ENCODE measurements at places on chromosomes 16 and 17.

DNA sequence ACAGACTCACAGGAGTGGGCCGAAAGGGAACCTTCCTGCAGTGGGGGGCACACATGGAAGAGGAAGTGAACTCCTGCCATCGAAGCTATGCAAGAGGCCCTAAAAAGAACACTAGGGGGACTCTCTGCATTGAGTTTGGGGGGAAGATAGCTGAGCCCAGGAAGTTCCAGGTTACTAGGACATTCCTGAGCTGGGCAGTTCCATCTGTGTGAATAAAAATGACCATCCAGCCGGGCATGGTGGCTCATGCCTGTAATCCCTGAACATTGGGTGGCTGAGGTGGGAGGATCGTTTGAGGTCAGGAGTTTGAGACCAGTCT, 211.8 kb downstream of the ZNF423 start:
- DNase-seq: no peak

DNA sequence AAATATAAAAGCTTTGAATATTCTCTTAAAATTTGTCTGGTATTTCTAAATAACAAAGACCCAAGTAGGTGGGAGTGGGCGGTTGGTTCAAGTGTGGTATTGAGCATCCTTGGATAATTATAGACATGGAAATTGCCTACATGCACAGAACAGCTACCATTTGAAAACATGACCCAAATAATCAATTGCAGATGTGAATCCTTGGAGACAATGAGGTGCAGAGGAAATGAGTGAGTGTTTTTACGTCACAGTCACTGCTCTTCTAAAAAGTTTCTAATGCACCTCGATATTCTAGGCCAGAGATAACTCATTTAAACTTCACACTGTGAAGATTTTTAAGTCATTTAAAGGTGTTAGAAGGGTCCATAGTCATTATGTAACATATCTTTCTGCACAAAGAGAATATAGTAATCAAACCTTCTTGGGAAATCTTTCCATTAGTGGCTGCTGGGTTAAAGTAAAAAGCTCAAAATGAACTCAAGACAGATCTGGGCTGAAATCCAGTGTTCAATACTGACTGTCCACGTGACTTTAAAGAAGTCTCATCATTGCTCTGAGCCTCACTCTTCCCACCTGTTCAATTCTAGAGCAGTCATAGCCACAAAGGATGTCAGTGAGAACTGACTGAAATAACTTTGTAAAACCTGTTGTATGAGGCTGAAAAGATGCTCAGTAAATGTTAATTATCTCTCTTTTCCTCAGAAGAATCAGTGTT, 144.5 kb downstream of the CDH11 start:
- DNase-seq: no peak

GRCh38 chr17:68482576-68483041, 25.3 kb upstream of the WIPI1 start:
- DNase-seq: no peak

DNA sequence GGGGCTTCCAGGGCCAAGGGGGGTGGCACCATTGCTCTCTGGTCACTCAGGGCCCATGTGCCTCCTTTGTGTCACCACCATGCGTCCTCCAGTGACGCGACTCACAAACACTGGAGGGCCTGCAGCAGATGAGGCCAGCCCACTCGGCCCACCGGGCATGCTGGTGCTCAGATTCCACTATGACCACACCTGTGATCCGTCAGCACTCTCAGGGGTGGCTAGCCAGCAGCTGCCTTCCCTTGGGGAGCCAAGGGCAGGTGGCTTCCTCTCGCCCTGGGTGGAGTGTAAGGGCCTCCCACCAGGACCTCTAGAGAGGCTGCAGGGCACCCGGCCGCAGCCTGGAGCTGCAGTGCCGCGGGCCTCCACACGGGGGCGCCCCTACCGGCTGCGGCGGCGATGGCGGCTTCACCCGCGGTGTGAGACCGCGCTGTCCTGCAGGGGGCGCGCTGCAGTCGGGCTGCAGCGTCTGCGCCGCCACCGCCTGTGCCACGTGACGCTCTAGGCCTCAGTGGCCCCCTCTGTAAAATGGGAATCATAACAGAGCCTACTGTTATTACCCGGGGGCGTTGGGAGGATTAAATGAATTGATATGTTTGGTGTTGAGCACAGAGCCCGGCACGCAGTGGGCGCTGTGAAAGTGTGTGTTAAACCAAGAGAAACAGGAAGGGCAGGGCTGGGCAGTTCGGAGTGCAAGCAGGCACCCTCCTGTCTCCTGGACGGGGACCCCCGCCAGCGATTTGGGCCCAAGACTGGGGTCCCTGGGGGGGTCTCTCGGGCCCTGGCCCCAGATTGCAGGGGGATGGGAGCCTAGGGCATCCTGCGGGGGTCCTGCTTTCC, 192.4 kb upstream of the GSE1 start:
- peak; percentile 33 for DNase-seq

- DNase-seq: no peak
These were observed 268.1 kb downstream of the IRF8 start for GRCh38 chr16:86167061-86167460.

DNA sequence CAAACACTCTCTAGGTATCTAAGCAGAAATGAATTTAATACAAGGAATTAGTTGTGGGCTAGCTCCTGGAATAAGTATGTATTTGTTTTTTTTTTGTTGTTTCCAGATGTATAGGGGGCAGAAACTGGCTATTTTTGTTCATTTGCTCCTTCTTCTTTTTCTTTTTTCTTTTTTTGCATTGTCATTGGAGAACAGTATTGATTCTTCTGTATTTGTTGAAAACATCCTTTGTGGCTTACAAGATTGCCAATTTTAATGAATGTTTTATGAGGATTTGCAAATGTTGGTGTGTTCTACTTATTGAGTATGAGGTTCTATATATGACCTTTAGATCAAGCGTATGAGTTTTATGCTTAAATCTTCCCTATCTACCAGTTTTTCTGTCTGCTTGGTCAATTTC, 5.6 kb upstream of the PCTP start:
- no peak for DNase-seq

DNA sequence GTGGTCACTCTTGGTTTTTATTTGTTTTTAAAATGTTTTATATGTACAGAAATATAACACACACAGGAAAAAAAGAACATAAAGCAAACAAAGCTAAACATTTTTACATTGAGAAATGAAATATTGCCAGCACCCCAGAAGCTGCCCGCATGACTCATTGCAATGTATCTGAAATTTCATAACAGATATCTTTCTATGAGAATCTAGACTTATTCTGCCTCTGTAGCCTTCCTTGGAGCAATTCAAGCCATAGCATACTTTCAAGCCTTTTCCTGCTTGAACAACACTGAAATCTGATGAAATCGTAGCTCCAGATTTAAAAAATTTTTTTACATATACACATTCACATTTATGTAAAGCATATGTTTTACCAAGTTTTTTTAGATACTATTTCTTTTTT, 86.9 kb downstream of the RBBP6 start:
- DNase-seq: no peak

- no peak for DNase-seq
These were observed 1.5 kb downstream of the GRB7 start for GRCh38 chr17:39738983-39739884.

GRCh38 chr16:78485188-78485916, 385.9 kb downstream of the WWOX start:
- no peak for DNase-seq

DNA sequence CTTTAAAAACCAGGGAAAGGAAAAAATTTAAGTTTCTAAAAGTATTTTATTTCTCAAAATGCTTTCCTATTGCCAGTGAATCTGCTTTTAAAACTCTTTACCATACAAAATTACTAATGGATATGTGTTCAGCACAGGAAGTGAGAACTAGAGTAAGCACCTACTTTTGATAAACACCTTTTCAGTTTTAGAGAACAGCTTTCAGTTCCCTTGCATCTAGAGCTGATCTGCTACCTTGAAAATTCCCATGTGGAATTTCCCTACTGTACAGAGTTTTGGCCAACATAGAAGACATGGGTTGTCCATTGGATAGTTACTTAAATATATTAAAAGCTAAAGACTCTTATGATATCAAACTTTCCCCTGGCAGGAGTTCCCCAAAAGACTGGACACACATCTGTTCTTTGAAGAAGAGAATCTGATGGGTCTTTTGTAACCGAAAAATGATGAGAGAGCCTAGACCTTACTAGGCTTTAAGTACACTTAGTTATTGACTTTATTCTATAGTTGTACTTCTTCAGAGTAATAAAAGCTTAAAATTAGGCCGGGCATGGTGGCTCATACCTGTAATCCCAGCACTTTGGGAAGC, 112.1 kb upstream of the CNTNAP4 start:
- DNase-seq: no peak

- DNase-seq: no peak
These were observed 74.5 kb upstream of the C17orf78 start for GRCh38 chr17:37301288-37301687.

DNA sequence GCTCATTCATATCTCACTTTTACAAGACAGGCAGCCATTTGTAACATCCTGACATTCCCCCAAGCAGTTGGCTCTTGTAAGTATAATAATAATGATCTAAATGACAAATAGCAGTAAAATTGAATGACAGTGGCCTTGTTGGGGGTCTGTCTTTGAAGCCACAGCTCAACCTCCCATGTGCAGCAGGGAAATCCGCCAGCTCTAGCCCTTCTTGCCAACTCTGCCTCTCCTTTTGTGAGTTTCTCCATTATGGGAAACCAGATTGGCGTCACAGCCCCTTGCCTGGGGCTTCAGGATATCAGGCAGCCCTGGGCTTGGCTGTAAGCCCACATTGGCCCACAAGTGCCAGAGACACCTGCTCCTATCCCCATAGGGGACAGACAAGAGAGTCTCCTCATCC, 70.4 kb upstream of the CACNG5 start:
- DNase-seq: no peak

- no peak for DNase-seq
These were observed at the start of gene KRT20 for GRCh38 chr17:40884708-40885512. KRT20 (minus strand) TSS chr17:40885242; CDS start chr17:40885185, 57 bp downstream.

- DNase-seq: peak; percentile 44
These were observed 11.4 kb upstream of the TCAP start for GRCh38 chr17:39653662-39654331.

DNA sequence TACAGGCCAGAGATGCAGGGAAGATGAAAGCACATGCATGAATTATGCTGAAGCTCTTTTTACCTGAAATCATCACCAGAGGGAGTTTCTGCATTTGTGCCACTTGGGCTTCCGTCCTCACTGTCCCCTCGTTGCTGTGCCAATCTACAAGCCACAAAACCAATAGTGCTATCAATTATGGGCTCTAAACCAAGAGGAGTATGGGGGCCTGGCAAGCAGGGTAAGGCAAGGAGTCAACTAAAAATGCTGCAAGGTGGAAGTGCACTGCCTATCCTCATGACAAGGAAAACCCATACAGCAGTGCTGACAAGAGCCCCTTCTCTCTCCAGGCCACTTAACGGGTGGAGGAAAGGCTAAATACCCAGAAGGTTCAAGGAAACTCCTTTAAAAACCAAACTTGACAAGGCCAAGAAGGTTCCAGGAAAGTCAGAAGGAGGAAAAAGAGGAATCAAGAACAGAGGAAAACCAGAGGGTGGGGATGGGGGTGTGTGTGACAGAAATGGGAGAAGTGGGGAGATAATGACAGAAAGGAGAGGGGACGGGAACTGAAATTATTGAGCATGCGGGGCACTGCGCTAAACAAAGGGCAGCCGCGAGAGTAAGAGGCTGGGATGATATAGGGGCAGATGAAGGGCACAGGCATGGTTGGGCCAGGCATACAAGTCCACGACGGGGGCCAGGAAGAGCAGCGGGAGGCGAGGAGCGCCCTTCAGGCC, 674 bp downstream of the C17orf75 start:
- no peak for DNase-seq

GRCh38 chr16:48959204-48959603, 322.4 kb downstream of the CBLN1 start:
- DNase-seq: no peak

- no peak for DNase-seq
These were observed 224.8 kb downstream of the GRIN2A start for GRCh38 chr16:9957433-9957832.
